Islet precursor cell (in vitro differentiated cells): ENCODE measurements at places on chromosomes 11 and 22.

DNA sequence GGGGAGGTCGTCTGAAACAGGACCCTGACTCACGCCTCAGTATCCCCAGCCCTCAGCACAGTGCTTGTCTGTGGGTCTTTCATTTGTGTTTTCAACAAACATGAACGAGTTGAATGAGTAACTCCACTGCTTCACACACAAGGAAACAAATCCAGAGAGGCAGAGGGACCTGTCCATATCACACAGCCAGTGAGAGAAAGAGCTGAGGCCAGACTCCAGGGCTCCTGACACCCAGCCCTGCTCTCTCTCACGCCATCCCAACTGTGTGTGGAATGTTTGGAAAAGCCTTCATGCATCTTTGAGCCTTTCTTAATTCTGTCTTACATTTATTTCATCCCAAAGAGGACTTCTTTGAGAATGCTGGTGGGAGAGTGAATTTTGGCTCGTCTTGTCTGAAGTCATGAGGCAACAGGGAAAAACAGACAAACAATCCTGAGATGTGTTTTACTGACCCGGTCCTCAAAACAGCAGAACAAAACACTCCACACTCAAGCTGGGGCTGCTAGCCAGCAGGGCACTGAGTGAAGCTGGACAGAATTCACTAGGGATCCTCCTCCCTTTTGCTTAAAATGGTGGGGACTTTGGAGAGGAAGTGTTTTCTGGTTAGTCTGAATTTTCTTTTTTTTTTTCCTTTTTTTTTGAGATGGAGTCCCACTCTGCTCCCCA lies 19.7 kb upstream of the ALG8 start:
- no peak for DNase-seq

DNA sequence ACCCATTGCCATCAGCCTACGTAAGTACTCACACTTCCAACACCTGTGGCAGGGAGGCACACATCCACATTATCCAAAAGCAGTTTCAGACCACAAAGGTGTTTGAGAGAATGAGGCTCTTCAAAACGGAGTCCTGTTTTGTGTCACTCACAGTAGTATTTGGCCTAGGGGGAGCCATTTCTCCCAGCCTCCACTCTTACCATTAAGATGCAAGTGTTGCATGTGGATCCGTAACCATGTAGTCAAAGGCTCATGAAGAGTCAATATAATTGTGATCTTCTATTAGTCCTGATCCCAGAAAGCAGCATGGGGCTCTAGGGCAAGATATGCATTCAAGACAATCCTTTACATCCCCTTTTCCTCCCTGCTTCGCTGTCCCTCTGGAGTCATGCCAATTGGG lies 41.5 kb downstream of the IL10RA start:
- peak; percentile 26 for DNase-seq

GRCh38 chr11:44270403-44271273 lies 39.3 kb downstream of the ALX4 start:
- no peak for DNase-seq

GRCh38 chr11:72988821-72989220 lies 153.3 kb downstream of the FCHSD2 start:
- DNase-seq: no peak

DNA sequence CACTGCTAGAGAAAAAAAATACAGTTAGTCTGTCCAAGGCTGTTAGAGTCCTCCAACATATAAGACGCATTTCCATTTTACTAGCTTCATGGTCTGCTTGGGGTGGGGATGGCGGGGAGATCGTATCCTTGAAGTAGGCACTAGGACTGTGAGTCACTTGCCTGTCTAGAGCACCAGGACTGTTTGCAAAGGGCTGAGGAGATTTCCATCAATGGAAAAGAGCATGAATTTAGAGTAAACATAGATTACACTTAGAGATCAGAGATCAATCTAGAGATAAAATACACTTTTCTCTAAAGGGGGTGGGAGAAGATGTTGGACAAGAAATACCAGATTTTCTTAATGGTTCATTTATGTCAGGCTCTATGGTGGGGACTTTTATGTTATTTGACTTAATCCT lies 1.7 kb upstream of the MS4A7 start:
- peak; percentile 79 for DNase-seq
